Activated naive CD4-positive, alpha-beta T cell treated with anti-CD3 and anti-CD28 coated beads, Interleukin-2, amount 50 U/mL, for 72 hours (primary cell): ENCODE measurements at places on chromosomes 4 and X. TPM values are rescaled to one million over a fixed set of nuclear protein-coding genes. Genes with fewer than 3 reads are reported as not detected.

GRCh38 chr4:128303986-128304385, 16.4 kb upstream of the PGRMC2 start:
- no peak for DNase-seq

The PLRG1 gene
- 92.6 TPM for total RNA-seq

- DNase-seq: no peak
Observed at GRCh38 chr4:104896660-104897645, 249.7 kb upstream of the TET2 start.

The TRAM1L1 gene
- total RNA-seq: not detected

DNA sequence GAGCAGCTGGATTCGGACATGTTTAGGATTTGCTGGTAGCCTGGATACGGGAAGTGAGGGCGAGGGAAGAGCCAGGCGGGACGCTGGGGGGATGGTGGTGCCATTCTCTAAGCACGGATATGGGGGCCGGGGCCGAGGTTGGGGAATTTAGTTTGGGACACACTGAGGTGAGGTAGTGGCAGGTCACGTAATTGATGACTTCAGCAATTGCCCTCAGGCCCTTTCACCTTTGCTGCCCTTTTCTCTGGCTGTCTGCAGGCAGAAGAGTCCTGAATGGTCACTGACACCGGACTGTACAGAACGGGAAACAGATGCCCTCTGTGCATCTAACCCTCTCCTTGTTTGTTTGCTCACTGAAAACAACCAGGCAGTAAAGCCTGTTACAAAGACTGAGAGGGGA, 16.9 kb upstream of the HMGB3 start:
- DNase-seq: no peak

DNA sequence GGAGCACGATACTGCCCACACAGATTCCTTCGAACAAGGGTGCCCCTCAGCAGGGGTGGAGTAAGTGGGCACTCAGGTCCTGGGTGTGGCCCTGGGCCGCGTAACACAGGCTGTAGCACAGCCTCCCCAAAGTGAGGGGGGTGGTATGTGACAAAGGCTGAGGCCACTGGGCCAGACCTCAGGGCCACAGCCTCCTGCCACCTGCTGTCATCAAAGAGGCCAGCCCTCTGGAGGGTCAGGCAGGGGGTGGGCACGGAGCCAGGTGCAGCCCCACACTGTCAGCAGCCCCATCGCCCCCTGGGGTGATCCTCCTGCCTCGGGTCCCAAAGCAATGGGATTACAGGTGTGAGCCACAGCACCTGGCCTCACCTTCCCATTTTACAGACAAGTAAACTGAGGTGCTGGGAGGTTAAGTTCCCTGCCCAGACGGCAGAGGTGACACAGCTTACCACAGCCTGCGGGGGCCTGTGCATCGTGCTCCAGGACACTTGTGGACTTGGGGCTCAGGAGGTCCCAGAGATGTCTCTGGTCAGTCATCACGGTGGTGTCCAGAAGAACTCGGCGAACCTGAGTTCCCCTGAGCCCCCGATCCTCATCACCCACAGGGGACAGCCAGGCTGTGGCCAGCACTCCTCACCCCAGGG, 27.5 kb upstream of the MXD4 start:
- DNase-seq: peak; percentile 40

The F8A2 gene
- not detected for total RNA-seq

DNA sequence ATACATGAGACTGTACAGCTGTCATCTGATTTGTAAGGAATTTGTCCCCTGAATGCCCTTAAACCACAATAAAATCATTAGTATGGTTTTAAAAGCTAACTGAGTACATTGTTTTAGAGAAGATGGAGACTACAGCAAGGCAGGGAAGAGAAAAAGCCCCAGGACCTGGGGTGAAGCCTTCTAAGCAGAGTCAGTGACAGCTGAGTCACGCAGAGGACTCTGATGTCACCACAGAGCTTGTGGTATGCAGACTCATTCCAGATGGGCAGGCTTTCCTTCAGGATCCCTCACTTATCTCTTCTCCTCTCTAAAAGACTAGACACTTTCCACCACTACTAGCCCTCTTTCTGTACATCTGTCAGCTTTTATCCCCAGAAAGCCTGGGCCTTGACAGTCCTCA, 97.1 kb upstream of the ATOH1 start:
- no peak for DNase-seq

DNA sequence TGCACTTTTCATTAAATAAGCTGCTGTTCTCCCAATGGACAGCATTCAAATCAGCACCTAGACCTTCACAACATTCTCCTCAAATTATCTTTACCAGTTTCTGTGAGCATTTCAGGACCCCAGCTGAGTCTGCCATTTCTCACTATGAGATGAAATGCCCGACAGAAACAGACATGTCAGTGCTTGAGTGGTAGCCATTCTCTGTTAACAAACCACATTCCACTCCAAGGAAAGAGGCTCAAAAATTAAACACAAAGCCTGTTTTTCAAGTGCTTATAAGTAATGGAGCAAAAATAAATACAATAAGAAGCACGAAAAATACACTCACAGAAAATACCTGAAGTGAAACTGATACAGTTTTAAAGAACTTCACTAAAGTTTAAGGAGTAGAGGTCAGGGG, 320.2 kb upstream of the PRPS2 start:
- no peak for DNase-seq

- no peak for DNase-seq
Observed at GRCh38 chr4:188867796-188868195, 728.6 kb downstream of the TRIML1 start.

DNA sequence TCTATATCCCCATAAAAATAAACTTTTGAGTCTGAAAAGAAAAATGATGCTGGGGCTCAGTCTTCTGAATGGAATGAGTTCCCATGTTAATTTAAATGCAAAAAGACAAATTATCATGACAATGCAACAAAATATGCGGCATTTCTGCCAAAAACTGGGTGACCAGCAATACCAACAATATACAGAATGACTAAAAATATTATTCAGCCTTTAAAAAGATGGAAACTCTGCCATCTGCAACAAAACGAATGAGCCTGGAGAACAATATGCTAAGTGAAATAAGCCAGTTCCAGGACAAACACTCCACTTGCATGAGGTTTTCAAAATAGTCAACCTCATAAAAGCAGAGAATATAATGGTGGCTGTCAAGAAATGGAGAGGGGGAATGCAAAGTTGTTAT, 558.5 kb downstream of the IL15 start:
- DNase-seq: no peak

GRCh38 chrX:103565752-103566151, 19.6 kb upstream of the TCEAL4 start:
- no peak for DNase-seq

DNA sequence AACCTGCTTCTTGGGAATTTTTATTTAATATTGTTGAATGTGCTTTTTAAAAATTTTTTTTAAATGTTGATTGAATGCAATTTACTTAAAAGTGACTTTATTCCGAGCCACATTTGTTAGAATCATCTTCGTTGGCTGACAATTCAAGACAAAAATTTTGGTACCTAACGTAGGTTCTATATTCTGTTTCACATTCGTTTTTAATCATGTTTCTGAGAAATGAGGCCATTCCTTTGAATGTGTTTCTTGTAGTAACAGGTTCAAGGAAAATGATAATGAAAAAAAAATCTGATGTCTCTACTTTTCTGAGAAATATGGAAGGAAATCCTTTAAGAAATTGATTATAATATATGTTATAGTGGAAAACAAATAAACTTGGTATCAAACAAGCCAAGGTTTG, 92.3 kb upstream of the DCLK2 start:
- no peak for DNase-seq

GRCh38 chrX:113849408-113849807, 734.5 kb upstream of the HTR2C start:
- DNase-seq: no peak

GRCh38 chrX:9338986-9339385, 125.9 kb upstream of the TBL1X start:
- no peak for DNase-seq

DNA sequence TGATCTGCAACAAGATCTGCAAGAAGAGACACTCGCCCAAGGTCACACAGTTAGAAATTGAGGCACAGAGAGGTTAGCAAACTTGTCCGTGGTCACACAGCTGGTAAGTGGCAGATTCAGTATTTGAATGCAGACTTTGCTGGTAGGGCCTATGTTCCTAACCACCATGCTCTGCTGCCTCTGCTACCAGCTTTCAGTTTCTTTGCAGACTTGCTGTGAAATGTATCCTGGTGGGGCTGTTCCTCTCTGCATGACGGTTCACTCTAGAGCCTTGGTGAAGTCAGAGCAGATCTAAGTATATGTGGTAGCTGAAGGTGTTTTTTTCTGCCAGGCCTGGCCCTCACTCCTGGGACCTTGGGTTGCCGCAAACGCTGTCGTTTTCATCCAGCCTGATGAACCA, 87.1 kb downstream of the BEND2 start:
- DNase-seq: no peak

DNA sequence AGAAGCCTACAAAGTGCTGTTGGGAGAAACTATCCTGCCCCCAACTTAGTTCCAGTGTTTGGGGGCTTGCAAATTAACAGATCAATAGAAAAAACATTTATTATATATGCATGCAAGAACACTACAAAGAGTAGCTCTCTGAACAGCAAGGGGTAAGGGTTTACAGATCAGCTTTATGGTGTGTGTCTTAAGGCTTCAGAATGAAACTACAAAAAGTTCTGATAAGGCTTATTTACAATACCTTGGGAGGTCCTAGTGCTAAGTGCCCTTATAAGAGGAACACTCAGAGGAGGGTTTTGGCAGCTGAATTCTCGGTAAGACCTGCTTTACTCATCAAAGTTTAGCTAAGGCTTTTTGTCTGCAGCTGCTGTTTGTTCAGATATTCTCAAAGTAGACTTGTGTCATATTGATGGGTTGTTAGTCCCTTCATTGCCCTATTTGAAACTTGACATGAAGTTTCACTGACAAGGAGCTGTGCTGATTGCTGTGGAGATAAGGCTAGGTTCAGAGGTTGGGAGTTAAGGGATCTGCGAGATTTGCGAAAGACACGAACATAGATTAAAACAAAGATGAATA, 7.7 kb downstream of the ERVMER34-1 start:
- no peak for DNase-seq
